EH (cell line): ENCODE measurements at places on chromosomes 3 and 15.
A peak's percentile ranks its signal among the peaks of the same experiment; 100 is the strongest.

GRCh38 chr3:30886888-30887287 is 7.6 kb downstream of the GADL1 start:
- no peak for DNase-seq

DNA sequence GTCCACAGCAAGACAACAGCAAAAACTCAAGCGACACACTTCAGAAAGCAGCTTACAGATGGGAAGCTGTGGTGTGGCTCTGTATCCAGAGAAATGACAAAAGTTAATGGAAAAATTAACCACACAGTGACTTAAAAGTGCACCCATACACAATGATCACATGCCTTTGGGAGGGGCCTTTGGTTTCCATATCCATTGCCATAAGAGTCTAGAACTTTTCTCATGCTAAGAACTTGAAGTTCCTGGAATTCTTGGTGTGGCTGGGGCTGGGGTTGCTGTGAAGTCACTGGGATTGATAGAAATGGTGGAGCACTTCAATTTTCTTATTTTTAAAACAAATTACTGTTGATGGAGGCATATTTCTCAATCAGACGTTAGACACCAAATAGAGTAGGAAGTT is 108.6 kb upstream of the FEZF2 start:
- no peak for DNase-seq

DNA sequence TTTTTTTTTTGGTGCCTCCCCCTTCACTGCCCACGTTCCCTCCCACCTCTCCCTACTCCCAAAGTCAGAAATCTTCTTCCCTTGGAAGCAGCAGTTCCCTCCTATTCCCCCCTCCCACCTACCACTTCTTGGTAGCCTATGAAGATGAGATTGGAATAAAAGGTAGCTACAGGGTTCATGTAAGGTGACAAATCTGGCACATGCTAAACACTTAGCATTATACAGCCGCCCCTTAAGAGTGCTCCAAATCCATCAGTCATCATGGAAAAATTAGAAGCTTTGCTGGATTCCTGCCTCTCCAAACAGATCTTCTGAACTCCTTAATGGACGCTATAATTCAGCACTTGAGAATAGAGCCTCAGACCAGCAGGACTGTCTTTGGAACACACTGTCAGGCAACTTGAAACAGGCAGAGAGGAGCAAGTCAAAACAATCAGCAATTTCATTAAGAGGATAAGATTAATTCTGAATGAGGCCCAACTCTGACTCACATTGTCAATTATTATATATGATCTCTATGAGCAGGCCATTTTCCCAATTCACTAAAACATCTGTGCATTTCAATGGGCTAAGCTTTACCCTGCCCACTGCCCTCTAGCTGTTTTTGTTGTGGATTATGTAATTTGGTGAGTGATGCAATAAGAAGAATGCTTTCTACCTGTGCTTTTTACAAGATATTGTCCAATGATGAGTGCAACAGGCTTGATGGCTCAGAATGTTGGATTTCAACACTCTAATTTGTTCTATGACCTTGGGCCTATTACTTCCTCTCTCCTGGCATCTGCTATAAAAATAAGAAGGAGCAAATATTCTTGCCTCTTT is 34.6 kb upstream of the SPRED1 start:
- peak; percentile 36 for DNase-seq

- peak; percentile 17 for DNase-seq
Measured at GRCh38 chr3:42746455-42747450, 26.3 kb downstream of the CCDC13 start.

GRCh38 chr3:139534992-139535879 is 4.3 kb downstream of the RBP1 start:
- DNase-seq, result no peak

DNA sequence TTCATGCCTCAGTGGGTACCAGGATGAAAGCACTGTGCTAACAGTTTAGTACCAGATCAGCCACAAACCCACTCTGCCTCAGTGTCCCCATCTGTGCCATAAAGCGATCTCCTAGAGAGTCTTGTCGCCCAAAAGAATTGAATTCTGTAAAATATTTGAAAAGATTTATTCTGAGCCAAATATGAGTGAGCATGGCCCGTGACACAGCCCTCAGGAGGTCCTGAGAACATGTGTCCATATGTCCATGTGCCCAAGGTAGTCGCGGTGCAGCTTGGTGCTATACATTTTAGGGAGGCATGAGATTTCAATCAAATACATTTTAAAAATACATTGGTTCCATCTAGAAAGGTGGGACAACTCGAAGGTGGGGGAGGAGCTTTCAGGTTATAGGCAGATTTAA is 15.4 kb upstream of the NOX5 start:
- no peak for DNase-seq

DNA sequence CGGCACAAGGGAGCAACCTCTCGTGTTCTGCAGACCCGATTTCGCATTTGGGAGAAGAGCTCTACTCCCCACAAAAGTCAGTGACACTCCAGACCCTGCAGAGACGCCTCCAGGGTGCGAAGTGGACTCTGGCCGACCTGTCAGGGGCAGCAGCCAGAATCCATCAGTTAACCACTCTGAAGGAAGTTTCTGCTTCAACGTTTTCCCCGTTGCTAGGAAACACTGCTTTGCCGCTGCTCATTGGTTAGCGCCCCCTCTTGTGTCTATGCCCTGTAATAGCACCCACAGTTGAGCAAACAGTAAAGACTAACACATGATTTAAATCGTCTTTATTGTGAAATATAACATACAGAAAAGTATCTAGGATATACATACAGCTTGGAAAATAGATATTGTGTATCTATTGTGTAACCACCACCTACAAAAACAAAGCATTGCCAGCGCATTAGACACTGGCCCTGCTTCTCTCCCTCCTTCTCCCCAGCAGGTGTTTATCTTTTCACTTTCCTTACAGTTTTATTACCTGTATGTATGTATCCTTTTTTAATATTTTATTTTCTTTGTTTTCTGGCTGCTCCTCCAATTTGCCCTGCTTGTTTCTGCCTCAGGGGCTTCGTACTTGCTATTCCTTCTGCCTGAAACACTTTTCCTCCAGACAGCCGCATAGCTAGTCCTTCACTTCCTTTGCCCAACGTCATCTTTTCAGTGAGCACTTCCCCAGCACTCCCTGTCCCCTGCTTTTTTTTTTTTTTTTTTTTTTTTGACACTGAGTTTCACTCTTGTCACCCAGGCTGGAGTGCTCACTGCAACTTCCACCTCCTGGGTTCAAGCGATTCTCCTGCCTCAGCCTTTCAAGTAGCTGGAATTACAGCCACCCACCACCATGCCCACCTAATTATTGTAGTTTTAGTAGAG is 38.8 kb downstream of the TMEM40 start:
- DNase-seq, result peak; percentile 87

- DNase-seq, result no peak
Measured at GRCh38 chr3:123713211-123713610, 128.4 kb upstream of the HACD2 start.

GRCh38 chr3:179710079-179710478 is 57.2 kb downstream of the USP13 start:
- no peak for DNase-seq

GRCh38 chr15:64532521-64533315 is 72.3 kb downstream of the ZNF609 start:
- no peak for DNase-seq

DNA sequence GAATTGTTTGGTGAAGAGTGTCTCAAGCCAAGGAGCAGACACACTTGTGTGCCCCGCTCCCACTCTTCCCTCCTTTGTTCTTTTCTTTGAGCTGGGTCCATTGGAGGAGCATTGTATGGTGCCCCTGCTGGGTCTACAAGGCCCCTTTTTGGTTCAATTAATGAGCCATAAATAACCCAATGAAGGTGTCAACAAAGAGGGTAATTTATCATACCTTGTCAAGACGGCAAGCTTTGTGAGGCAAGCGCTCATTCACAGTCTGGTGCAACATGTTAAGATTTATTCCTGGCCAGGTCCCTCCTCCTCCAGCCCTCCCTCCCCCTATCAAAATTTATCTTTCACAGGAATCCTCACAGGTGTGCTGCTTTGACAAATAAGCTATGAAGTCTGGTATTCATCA is 300.1 kb downstream of the RORA start:
- no peak for DNase-seq

DNA sequence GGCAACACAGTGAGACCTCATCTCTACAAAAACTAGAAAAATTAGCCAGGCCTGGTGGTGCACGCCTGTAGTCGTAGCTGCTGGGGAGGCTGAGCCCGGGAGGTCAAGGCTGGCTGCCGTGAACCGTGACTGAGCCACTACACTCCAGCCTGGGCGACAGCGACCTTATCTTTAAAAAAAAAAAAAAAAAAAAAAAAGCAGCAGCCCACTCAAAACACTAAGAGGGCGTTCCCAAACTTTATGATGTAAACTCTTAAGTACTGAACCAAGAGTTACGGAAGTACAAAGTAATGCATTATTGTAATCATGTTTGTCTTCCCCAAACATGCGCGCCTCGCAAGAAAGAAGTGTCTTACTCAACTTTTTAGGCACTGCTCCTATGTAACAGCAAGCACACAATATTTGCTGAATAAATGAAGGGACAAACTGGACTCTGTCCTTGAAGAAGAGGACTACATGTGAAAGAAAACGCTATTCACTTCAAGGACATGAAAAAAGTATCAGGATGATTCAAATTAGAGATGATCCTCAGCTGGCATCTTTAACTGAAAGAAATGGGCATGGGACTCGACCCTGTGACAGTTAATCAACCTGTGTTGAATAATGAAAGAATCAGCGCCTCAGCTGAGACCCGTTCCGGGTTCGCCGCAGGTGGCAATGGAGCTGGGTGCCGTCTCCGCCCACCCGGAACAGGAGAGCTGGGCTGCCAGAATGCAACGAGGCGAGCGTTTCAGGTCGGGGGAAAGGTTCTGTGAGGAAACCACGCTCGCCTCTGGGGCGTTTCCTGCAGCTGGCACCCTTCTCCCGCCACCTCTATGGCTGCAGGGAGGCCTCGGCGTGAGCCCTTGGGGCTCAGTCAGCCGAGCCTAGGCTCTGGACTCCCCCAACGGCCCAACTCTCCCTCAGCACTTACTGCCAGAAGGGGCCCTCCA is 718 bp downstream of the SPG11 start:
- peak; percentile 68 for DNase-seq

- no peak for DNase-seq
Measured at GRCh38 chr15:83769411-83769999, 115.6 kb downstream of the ADAMTSL3 start.

- peak; percentile 71 for DNase-seq
Measured at GRCh38 chr3:52128118-52128683, 26.0 kb downstream of the POC1A start.

DNA sequence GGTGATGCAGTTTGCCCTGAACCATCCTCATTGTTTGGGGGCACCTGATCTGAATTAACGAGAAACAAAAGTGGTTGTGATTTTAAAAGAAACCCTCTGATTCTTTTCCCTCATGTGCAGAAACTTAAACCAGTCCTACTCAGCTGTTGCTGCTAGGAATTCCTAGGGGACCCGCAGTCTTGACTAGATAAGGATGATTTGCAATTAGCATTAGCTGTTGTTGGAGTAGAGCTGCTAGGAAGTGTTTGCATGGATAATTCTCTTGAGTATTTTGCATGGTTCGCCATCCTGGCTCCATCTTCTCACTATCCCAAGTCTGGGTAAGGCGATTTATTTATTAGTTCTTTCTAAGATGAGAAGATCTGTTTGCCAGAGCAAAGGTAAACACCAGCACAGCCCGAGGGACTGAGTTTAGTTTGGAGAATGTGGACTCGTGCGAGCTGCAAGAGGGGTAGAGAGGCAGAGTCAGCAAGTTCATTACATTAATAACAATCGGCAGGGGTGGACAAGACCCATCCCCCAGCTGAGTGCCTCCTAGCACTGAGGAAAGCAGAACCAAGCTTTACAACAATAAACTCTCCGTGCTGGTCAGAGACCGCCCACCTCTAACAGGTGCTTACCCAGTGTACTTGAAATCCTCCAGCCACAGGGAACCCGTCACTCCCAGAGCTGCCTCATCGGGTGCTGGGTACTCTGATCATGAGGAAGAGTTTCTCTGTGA is 4.1 kb downstream of the FGD5 start:
- DNase-seq, result no peak
